CD4-positive, alpha-beta T cell treated with Interleukin-10 for 1 hour (primary cell): ENCODE measurements at places on chromosomes 16 and 17.

GRCh38 chr17:36000732-36001109, 632 bp downstream of the CCL15 start:
- DNase-seq = no peak

DNA sequence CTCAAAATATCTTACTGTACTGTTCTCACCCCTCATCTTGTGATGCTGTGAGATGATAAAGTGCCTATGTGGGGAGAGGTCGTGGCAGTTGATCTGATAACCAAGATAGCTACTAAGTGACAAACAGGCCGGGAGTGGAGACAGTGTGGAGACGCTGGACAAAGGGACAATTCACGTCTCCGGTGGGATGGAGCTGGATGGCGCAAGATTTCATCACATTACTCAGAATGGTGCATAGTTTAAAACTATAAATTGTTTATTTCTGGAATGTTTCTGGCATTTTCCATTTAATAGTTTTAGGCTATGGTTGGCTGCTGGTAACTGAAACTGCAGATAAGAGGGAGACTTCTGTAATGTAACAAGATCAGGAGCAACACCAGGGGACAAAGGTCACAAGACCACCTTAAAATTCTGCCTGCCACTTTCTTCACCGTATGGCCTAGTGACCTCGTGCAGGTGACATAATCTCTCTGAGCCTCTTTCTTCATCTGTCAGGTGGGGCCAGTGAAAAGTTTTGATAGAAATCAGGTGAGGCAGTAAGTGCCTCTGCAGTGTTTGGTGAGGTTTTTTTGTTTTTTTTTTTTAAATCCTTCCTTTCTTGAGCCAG, 54.4 kb upstream of the LGALS9 start:
- no peak for DNase-seq

DNA sequence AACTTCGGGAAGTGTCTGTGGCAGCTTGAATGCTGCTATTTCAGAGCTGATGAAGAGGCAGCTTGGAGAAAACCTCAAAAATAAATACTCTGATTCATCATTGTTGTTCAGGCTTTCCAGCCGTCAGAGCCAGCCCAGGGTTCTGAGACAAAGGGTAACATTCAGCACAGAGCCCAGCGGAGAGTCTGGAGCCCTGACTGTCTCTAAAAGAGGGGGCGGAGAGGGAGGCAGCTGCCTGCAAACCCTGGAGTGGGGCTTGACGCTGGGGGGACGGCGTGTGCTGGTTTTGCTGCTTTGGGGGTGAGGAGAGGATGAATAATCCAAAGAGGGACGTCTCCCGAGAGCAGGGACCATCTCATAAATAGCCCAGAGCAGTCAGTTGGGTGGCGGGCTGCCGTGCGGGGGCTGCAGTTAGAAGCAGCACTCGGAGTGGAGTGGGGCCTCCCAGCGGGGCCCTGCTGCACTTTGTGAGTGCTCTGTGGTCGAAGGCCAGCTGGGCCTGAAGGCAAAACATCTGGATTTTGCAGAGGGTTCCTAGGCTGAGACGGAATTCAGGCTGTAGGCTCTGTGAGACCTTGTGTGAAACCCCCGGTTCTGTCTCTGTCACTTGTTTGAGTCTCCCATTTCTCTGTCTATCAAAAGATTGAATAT, 237.8 kb downstream of the PRKCA start:
- DNase-seq = no peak

DNA sequence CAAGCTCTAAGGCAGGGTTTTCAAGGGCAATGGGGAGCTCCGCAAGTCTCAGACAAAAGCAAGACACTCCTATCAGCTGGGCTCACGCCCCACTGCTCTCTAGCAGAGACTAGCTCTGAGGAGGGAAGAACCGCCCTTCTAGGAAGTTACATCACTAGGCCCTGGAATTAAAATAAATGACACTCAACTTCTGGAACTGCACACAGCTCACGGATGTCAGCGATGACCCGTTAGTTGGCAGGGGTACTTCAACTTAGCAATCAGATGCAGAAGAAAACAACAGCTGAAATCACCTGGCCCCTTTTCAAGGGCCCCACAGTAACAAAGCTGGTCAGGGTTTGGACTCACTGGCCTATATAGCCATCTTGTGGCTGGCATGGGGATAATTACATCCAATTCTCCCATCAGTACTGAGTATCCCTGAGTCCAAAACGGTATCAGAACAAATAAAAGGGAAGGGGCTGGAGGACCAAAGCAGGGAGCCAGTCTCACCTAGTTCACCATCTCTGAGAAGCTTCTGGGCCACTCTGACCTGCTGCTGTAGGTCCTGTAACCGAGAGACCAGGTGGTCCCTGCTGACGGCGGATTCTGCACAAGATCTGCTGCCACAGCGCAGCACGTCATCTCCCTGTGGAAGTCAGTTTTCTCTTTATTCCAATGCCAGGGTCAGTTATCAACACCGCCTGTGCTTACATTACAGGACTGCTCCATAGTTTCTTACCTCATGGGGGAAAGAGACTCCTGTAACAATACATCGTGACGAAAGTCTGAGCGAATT, 22.2 kb downstream of the SERPINF1 start:
- DNase-seq = peak; percentile 29

GRCh38 chr17:65902155-65902554, 289.8 kb downstream of the CEP112 start:
- DNase-seq = no peak

- no peak for DNase-seq
Observed at GRCh38 chr17:10879190-10879836, 41.4 kb upstream of the PIRT start.

DNA sequence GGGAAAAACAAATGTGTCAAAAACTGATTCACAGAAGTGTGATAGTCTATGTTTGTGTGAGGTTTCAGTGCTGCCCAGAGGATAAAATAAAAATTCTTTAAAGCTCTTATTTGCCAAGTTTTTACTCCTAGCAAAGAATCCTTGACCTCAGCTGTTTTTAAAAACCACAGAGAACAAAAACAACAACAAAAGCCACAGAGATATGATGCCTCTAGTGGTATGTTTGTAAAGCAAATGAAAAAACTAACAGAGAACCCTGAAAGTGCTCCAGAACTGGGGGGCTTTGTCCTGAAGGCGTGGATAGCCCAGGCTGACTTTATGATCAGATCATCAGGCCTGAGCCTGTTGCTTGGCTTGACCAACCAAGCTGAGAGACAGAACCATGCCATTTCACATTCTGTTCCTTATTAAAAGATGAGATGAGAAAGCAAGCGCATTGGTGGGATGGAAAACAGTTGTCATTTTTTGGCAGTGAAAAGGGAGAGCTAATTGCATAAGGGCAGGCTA, 411.0 kb downstream of the CPPED1 start:
- no peak for DNase-seq

DNA sequence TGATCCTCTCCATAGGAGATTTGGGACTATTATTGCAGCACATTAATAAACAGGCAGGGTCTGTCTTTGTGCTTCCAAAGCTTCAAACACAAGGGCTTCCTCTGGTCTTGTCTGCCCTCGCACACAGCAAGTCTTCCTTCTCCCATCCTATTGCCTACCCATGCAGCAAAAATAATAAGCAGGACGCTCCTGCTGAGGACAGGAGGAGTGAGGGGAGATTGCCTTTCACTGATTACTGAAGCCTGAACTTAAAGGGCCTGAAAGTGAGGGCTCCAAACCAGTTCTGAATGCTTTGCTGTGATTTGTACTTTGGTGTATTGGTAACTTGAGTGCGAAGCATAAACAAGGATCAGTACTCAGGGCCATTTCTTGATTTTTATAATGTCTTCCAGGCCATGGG, 197.6 kb upstream of the XYLT1 start:
- DNase-seq = no peak

DNA sequence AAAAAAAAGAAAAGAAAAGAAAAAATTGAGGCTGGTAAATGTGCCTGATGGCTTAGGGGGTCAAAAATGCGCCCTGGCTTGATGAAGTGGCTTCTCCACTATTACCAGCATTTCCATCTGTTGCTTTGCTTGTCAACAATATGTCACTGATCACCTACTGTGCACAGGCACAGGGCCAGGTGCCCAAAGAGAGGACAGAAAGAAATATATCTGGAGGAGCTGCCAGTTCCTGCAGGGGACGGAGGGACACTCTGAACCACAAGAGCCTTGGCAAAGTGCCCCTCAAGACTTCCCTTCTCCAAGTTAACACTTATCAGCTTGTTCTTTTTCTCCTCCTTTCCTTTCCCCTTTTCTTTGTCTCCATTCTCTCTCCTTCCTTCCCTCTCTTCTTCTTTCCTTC, 34.7 kb downstream of the GINS3 start:
- no peak for DNase-seq

GRCh38 chr17:56521414-56522141, 71.9 kb upstream of the NOG start:
- no peak for DNase-seq

GRCh38 chr17:77403854-77404253, 263.1 kb downstream of the SEC14L1 start:
- DNase-seq = no peak

- no peak for DNase-seq
Observed at GRCh38 chr17:1126801-1127550, 52.8 kb downstream of the ABR start.

DNA sequence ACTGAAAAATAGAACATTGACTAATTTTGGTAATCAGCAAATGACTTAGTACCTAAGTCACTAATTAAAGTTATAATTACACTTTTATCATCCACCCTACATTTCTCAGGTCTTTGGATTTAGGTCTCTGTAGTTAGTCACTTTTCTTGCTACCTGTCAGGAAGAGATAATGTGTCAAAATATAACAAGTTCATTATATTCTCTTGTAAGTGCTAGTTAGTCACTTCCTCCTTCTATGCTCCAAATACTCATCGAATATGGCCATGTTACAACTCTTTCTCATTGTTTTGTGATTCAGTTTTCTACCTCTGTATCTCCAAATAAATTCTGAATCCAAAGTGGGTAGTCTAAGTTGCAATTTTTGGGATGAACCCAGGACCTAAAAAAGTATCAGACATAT, 163.5 kb upstream of the KIF2B start:
- DNase-seq = no peak

DNA sequence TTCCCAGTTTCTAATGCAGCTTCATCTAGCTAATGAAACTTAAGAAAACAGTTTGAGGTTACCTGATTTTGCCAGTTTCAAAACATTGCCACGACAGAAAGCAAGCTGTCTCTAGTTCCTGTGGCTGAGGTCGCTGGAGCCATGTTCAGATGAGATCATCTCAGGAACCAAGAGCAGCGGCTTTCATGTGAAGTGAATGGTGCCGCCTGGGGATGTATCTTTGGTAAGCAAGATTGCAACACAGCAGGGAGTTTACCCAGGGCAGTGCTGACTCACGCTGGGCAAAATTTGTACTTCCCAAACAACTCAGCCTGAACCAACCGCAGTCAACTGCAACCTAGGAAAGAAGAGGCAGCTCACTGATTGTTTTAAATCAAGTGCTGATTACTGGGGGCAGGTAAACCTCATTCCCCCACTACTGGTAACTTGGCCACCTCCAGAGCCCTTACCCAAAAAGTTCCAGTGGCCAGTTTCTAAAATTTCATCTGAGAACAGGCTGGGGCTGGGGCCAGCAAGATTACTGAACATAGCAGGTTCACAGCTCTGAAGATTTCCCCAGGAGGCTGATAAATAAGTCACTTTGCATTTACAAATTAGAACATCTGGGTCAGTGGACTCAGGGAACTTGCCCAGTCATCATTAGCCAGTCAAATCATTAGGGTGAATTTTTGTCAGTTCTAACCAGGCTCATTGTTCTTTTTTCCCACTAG, at the start of gene RFFL:
Gene RFFL (minus strand): TSS at position 194 of the 710 bp plus-strand sequence. CDS start 37,154 bp downstream, outside the sequence.
- peak; percentile 90 for DNase-seq

DNA sequence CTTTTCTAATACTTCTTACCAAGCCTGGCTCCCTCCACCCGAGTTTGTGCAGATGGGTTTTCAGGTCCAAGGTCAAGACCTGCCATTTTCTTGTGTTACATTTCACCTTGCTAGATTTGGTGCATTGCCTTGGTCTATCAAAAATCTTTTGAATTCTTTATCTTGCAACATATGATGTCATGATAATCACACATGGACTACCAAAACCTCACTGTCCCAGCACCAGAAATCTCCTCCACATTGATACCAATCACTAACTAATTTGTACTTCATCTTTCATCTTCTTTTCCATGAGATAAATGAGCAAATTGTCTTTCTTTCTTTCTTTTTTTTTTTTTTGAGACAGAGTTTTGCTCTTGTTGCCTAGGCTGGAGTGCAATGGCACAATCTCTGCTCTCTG, 33.0 kb upstream of the ZFHX3 start:
- no peak for DNase-seq

DNA sequence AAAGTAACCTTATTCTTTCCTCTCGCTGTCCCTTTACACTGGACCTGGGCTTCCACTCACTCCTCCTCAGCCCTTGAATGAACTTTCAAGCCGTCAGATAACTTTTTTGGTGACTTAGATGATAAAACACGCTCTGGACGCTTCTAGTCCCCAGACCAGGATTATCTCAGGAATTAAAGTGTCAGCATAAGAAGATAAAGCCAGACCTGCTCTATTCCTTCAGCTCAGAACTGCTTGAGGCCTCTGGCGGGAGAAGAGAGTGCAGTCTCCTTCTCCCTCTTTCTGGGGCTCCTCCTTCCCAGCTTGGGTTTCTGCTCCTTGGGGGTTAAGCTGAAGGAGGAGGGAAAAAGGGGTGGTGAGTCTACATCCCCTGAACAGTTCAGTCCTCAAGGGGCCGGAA, 6.6 kb downstream of the LPO start:
- no peak for DNase-seq

- DNase-seq = no peak
Observed at GRCh38 chr17:6589266-6589946, 33.1 kb upstream of the PITPNM3 start.

GRCh38 chr16:66298571-66299120, 67.8 kb upstream of the CDH5 start:
- no peak for DNase-seq

GRCh38 chr17:76107509-76107908, 3.9 kb upstream of the EXOC7 start:
- DNase-seq = peak; percentile 44

- DNase-seq = no peak
Observed at GRCh38 chr17:9564104-9564503, 11.5 kb downstream of the STX8 start.

DNA sequence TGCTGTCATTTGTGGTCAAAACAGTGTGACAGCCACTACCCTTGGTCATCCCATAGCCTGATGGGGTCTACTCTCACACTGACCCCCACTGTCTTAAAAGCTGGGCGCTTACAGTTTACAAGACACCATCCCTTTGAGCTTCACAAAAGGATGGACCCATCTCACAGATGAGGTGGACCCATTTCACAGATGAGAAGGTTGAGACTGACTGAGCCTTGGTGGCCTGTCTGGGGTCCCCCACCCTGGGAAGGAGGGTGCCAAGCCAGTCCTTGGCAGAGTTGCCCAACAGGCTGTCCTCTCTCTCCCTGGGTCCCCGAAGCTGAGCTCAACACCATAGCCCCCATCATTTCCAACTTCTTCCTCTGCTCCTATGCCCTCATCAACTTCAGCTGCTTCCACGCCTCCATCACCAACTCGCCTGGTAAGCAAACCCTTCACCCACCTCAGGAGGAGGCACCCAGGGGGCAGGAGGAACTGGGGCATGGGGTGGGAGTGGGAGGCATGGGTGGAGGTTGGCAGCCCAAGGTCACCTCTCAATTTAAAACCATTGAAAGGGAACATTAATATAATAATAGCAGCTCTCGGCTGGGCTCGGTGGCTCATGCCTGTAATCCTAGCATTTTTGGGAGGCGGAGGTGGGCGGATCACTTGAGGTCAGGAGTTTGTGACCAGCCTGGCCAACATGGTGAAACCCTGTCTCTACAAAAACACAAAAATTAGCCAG, 17.2 kb downstream of the SLC12A3 start:
- no peak for DNase-seq

- no peak for DNase-seq
Observed at GRCh38 chr17:73359987-73360410, 48.2 kb upstream of the CDC42EP4 start.

- no peak for DNase-seq
Observed at GRCh38 chr16:19132898-19133297, 19.1 kb downstream of the ITPRIPL2 start.
